Cardiac muscle cell (in vitro differentiated cells and primary cell): ENCODE measurements at places on chromosomes 3 and 15. TPM values are rescaled to one million over a fixed set of nuclear protein-coding genes. Genes with fewer than 3 reads are reported as not detected.

GOLGA8J gene
- not detected in 2 replicates for total RNA-seq

GOLGA6D gene
- 0.06 and 0.28 TPM in 2 replicates for total RNA-seq

CADPS gene
- total RNA-seq, result 57.8 and 63.8 TPM in 2 replicates

ABHD17C gene
- 1.4 and 1.7 TPM in 2 replicates for total RNA-seq

BFSP2 gene
- not detected in 2 replicates for total RNA-seq

ACAN gene
- total RNA-seq, result 0.67 and 0.71 TPM in 2 replicates

SPINT1 gene
- total RNA-seq, result 4.0 and 9.5 TPM in 2 replicates

PIK3CA gene
- total RNA-seq, result 6.5 and 13.0 TPM in 2 replicates

ASTE1 gene
- total RNA-seq, result 2.0 and 2.9 TPM in 2 replicates

ONECUT1 gene
- 0.18 TPM in 1 of 2 replicates, not detected in the other for total RNA-seq

CCR8 gene
- total RNA-seq, result not detected in 2 replicates

MCTP2 gene
- total RNA-seq, result 0.83 TPM in 1 of 2 replicates, not detected in the other

RLBP1 gene
- total RNA-seq, result not detected in 2 replicates

GRCh38 chr3:67109651-67110204, 111.6 kb downstream of the KBTBD8 start:
- DNase-seq, result peak; percentile 59

DNA sequence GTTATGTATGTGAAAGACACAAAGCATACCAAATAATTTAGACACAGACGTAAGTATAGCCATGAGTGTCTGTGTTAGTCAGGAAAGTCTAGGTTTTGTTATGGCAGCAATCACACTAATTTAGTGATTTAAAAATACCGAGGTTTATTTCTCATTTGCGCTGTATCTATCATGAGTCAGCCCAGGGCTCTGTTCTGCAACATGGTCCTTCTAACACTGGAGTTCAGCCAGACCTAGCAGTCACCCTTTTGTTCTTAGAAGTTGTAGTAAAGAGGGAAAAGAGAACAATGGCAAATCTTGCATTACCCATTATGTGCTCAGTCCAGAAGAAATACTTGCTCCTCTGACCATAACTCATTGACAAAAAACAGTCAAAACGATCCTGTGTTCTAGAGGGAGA, 311.5 kb downstream of the NLGN1 start:
- no peak for DNase-seq

GRCh38 chr3:27827041-27827440, 104.9 kb upstream of the EOMES start:
- DNase-seq, result no peak

GRCh38 chr3:89138048-89138447, 30.6 kb downstream of the EPHA3 start:
- no peak for DNase-seq

- peak; percentile 78 for DNase-seq
These were observed at the start of gene DZIP1L for GRCh38 chr3:138114988-138115971. DZIP1L (minus strand) TSS chr3:138115608; CDS start chr3:138103971, 11,637 bp downstream.

DNA sequence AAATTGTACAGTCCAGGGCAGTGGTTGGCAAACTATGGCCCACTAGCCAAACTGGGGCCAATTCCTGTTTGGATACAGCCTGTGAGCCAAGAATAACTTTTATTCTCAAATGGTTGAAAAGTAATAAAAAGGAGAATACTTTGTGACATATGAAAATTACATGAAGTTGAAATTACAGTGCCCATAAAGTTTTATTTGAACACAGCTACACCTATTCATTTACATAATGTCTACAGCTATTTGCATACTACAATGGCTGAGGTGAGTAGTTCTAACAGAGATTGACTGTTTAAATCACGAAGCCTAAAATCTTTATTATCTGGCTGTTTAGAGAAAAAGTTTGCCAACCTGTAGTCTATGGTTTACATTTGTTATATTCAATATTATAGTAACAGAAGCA, 600.1 kb downstream of the MAGI1 start:
- no peak for DNase-seq

GRCh38 chr3:150068440-150069153, 97.9 kb upstream of the PFN2 start:
- no peak for DNase-seq

DNA sequence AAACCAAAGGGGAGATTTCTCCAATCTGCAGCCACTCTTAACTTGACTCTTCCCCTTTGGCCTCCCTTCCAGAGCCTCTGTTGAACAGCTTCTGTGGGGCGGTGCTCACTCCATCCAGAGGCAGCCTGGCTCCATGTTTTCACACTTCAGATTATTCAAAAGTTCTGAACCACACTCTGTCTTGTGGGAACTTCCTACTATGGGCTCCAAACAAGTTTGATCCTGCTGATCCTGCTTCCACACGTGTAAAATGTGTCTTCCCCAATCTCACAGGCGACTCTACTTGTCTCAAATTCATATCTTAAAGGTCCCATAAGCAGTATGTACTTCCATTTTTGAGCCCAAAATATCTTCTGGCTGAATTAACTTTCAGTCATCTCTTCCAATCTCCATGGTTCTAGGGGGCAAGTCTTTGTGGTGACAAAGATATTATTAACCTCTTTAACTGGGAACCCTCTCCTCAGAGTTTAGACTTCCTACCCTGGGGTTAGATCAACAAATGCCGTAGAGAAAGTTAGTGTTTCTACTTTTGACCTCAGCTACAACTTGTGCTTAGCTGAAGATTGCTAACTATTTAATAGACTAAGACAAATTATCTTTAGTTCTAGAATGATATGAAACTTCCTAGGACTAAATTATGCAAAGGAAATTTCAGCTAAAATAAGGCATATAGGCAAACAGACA, 176.3 kb upstream of the BCL6 start:
- DNase-seq, result no peak

DNA sequence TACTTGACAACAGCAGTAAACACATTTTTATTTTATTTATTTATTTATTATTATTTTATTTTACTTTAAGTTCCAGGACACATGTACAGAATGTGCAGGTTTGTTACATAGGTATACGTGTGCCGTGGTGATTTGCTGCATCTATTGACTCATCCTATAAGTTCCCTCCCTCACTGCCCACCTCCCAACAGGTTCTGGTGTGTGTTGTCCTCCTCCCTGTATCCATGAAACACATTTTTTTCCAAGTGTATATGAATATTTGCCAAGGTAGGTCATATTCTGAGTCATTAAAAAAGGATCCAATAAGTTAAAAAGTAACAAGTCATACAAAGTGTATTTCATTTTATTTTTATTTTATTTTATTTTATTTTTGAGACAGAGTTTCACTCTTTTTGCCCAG, 567.3 kb upstream of the KCNMB2 start:
- no peak for DNase-seq

GRCh38 chr3:121975702-121976302, 46.2 kb downstream of the ILDR1 start:
- no peak for DNase-seq

- DNase-seq, result no peak
These were observed 78.2 kb downstream of the GTF2E1 start for GRCh38 chr3:120820748-120821147.

DNA sequence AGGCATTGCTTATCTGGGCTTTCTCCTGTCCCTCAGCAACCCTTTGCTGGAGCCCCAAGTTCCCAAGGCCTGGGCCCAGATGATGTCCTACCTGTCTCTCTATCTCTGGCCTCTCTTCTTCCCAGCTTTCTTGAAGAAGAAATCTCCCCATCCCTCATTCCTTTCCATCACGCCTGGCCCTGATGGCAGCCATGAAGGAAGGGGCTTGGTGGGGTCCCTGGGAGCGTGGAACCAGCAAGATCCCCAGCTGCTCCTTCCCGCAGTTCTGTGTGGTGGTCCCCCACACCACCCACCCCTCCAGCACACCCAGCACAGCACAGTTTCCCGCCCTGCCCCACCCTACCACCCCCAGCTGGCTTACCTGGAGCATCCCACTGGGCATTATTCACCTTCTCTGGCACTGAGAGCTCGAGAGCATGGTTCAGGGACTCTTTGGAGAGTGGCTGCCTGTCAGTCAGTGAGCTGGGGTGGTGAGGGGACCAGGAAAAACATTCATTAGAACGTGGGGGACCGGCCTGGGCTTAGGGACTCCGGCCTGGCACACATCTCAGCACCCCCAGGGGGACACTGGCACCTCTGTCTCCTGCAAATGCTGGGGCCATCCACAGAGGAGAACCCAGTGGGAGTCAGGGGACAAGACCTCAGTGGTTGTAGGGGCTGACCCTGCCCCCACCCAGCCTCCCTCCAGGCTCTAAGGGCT, 26.6 kb downstream of the ACSBG1 start:
- no peak for DNase-seq

DNA sequence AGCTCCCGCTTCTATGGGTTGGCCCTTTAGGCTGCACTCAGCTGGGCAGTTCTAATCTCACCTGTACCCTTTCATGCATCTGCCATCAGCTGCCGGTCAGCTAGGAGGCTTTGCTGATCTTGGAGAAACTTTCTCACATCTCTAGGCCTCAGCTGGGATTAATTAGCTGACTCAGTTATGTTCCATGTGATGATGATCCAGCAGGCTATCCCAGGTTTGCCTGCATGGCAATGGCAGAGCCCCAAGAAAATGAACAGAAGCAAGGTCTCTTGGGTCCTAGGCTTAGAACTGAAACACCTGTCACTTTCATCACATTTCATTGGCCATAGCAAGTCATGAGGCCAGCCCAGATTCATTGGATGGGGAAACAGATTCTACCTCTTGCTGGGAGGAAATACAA, 304.6 kb upstream of the TBC1D5 start:
- DNase-seq, result no peak

- no peak for DNase-seq
These were observed 1.4 kb upstream of the BHLHE40 start for GRCh38 chr3:4977853-4978203.

- DNase-seq, result no peak
These were observed 34.7 kb downstream of the PIK3CA start for GRCh38 chr3:179182902-179183301.

GRCh38 chr3:195010551-195011100, 260.3 kb downstream of the XXYLT1 start:
- no peak for DNase-seq

DNA sequence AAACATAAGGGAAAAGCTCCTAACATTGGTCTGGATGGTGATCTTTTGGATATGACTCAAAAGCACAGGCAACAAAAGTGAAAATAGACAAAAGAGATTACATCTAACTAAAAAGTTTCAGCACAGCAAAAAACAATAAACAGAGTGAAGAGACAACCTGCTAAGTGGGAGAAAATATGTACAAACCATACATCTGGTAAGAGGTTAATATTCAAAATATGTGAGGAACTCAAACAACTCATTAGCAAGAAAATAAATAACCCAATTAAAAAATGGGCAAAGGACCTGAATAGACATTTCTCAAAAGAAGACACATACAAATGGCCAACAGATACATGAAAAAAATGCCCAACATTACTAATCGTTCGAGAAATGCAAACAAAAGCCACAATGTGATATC, 19.0 kb upstream of the NR1I2 start:
- DNase-seq, result no peak

DNA sequence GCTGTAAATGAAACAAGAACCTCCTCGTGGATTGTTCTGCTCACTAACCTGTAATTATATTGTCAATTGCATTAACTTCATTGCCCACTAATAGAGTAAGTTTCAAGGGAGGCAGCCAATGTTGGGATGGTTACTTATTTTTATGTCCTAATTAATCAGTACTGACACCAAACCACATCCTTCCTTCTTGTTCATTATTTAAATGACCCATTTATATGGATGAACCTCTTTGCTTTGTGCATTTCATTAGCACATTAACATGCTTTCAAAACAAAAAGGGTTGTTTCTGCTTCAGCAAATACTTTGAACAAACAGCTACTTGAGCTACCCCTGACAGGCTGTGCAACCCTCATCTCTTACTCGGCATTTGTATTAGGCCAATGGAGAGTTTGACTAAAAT, 374.2 kb downstream of the MECOM start:
- no peak for DNase-seq

- DNase-seq, result peak; percentile 79
These were observed 21.4 kb upstream of the FSIP1 start for GRCh38 chr15:39804026-39804425.

- DNase-seq, result no peak
These were observed 954.8 kb downstream of the GBE1 start for GRCh38 chr3:80806673-80807072.

DNA sequence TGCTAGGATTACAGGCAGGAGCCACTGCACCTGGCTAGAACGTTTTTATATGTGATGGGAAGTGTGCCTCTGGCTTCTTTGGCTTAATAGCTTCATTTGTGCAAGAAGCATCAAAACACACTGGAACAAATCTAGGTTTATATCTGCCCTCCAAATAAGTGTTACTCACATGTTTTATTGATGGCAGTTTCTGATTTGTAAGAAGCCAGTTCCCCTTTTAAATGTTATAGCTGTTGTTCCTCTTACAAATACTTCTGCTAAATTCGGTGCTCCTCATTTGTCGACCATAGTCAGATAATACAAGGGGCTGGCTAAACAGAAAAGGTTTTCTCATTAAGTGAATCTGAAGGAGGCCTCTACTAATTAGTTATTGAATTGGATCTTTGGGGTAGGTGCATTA, 307.1 kb upstream of the SEMA6D start:
- DNase-seq, result no peak

- DNase-seq, result peak; percentile 91
These were observed 11.8 kb downstream of the TNK2 start for GRCh38 chr3:195896361-195897080.

GRCh38 chr3:16950282-16950681, 65.5 kb downstream of the PLCL2 start:
- no peak for DNase-seq

GRCh38 chr15:100769975-100770340, 109.7 kb upstream of the ALDH1A3 start:
- no peak for DNase-seq

DNA sequence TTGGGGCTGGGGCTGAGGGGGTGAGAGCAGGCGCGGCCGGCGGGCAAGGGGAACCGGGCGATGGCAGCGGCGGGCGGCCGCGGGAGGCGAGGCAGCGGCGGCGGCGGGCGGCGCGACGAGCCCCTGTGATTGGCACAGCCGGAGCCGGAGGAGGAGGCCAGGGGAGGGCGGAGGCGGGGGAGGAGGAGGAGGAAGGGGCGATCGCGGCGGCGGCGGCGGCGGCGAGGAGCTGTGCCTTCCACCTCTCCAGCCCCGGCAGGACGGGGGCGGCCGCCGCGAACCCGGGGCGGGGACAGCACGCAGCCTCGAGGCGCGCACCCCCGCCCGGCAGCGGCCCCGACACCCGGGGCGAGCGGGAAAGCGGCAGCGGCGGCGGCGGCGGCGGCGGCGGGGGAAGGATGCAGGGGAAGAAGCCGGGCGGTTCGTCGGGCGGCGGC, at the start of gene SLCO3A1:
TSS of gene SLCO3A1 (plus strand) at position 198 of the 437 bp plus-strand sequence.
- peak; percentile 77 for DNase-seq

DNA sequence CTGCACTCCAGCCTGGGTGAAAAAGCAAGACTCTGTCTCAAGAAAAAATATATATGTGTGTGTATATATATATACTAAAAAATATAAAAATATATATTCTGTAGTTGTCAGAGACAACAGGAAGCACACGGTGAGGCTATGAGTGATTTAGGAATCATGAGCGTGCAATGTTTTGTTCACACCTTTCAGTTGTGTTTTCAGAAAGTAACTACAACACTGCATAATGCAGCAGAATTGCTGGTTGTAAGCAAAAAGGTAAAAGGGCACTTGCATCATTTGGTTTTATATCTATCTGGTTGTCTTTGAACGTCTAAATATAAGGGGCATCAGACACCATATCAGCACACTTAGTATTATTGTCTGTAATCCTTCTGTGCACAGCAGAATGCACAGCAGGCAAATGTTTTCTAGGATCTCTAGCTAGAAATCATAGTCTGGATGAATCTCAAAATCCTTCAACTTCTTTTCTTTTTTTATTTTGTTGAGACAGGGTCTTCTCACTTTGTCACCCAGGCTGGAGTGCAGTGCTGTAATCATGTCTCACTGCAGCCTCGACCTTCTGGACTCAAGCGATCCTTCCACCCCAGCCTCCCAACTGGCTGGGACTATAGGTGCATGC, 44.8 kb downstream of the CCR3 start:
- no peak for DNase-seq
